T-helper 17 cell (primary cell): ENCODE measurements at places on chromosomes 12 and 14.

GRCh38 chr12:51395283-51396230 lies 4.4 kb upstream of the GALNT6 start:
- no peak for DNase-seq

DNA sequence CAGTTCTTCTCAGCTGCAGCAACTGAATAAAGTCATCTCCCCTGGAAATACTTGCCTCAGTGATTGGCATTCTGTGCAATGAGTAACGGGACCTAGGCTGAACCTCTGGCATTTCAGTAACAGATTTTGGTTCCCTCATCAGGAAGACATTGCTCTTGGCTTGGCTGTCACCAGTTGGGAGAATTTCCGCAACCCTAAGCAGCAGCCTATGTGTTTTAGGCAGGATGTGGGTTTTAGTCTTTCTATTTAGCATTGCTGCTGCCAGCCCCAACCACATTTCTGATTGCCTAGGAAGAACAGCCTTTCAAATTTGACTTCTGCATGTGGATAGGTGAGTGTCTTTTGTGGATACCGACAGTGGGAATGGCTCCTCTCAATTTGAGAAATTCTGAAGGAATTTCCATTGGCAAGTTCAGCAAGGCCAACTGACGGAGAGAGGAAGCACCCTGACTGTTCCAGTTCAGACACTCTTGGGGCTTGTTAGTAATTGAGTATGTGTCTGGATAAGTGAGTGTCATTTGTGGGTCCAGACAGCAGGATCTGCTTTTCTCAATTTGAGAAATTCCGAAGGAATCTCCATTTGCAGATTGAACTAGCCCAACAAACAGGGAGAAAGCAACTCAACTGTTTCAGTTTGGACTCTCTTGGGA lies 19.0 kb upstream of the CLEC2A start:
- no peak for DNase-seq

DNA sequence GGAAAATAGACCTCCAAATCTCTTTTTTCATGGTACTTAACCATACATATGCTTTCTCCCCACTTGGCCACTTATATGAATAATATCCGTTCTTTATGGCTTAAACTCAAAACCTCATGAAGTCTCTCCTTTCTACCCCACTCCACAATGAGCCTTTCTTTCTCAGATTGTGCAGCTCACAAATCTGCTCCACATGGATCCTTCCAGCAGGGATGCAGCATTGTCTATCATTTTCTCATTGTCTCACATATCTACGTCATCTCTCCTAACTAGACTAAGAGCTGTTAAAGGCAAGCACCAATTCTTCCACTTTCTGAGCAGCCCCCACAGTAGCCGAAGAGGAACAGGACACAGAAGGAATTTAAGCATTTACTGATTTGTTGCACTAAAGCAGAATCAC lies 106.4 kb downstream of the HECTD4 start:
- no peak for DNase-seq

DNA sequence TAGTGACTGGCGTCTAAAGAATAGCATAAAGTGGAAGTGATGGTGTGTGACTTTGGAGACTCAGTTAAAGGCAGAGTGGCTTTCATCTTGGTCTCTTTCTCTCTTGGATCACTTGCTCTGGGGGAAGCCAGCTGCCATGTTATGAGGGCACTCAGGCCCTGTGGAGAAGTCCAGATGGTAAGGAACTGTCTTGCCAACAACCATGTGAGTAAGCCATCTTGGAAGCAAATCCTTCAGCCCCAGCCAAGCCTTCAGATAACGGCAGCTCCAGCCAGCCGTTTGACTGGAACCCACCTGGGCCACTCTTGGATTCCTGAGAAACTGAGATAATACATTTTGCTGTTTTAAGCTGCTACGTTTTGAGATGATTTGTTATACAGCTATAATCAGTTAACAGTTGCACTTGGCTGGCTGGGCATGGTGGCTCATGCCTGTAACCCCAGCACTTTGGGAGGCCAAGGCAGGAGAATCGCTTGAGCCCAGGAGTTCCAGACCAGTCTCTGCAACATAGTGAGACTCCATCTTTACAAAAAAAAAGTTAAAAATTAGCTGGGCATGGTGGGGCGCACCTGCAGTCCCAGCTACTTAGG lies 7.7 kb upstream of the LRRC23 start:
- DNase-seq = no peak

- DNase-seq = no peak
Measured at GRCh38 chr12:47747596-47748506, 10.8 kb downstream of the RAPGEF3 start.

- peak; percentile 69 for DNase-seq
Measured at GRCh38 chr12:6363330-6364043, 11.9 kb downstream of the SCNN1A start.

- no peak for DNase-seq
Measured at GRCh38 chr14:104821971-104822608, 21.2 kb downstream of the ZBTB42 start.
